Renal pelvis (tissue), 12 donors: ENCODE measurements at places on chromosomes 16 and 17.

GRCh38 chr17:61444831-61445230 lies 7.4 kb upstream of the TBX4 start:
- no peak for DNase-seq

- no peak for DNase-seq
These were observed 271.8 kb upstream of the ZFHX3 start for GRCh38 chr16:73319737-73320136.

DNA sequence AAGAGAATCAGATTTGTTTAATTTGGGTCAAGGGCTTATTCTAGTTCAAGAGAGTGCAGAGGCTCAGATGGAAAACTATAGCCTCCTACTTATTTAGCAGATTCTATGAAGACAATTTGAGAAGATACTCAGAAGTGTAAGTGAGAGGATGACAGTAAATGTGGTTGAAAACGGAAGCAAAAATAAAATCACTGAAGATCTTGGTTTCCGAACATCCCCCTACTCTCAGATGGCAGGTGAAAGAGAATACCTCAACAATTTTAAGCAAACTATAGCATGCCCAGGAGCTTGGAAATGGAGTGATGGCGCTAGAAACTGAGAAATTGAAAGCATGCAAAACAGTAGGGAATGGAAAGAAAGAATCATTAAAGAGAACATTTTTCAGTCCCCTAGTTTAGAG lies 705.5 kb upstream of the CDH8 start:
- DNase-seq: no peak

DNA sequence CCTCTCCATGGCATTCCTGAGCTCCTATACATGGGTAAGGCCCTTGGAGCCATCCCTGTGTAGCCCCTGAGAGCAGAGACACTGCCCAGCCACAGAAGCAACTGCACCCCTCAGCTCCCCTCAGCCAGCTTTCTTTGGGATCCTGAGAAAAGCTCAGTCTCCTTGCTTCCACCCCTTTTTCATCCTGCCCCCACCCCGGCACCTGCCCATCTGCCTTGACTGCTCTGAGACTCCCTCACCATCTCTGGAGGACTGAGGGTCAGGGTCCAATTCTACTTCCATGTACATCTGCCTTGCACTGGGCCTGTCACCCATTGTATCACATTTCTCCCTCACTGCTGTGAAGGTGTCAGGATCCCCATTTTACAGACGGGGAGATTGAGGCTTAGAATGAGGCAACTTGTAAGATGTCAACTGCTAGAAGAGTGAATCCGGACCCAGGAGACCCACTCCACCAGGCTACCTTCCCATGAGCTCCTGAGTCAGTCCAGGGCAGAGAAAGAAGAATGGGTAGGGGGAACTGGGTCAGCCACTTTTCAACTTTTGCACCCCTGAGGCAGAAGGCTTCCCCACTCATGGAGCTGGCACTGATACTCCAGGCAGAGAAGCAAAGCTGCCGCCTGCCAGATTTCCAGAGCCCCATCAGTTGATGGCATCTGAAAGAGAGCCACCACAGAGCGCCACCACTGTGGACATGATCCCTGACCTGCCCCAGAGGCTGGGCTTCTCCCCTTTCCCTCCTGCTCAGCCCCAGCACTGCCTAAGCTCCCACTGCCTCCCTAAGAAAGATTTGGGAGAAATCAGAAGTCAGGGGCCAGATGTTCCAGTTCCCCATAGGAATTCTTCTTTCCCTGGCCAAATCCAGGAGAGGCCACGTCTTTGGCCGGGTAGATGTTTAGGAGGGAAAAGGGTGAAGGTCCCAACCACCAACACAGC lies 135.4 kb downstream of the TMEM132E start:
- no peak for DNase-seq

DNA sequence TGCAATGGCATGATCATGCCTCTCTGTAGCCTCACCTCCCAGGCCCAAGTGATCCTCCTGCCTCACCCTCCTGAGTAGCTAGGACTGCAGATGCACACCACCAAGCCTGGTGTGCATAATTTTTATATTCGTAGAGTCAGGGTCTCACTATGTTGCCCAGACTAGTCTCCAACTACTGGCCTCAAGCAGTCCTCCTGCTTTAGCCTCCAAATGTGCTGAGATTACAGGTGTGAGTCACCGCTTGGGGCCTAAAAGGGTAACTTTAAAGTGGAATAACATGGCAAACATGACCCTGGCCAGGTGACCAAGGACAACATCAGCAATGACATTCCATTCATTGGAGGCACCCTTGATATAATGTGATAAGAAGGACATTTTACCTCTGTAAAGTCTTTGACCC lies 26.1 kb downstream of the HSBP1 start:
- DNase-seq: no peak

- DNase-seq: no peak
These were observed 89.9 kb downstream of the CYLD start for GRCh38 chr16:50831751-50832150.

DNA sequence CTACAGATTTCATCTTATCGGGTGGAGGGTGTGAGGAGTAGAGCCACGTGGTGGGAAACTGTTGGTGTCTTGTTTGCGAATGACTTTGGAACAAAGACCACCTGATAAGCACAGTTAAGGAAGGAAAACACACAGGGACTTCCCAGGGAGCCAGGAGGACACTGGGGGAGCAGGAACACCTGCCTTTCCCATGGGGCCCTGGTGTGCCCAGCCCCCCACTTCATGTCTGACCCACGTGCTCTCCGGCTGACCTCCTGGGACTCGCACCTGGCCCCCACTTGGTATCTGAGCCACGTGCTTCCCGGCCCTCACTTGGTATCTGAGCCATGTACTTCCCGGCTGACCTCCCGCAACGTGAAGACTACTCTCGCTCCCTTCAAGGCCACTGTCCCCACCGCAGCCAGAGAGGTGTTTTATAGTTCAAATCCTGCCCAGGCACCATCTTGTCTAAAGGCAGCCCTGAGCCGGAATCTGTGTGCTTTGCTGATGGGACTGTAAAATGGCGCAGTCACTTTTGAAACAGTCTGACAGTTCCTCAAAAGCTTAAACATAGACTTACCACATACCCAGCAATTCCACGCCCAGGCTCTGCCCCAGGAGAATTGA lies 5.4 kb upstream of the CSNK1D start:
- no peak for DNase-seq

GRCh38 chr17:45320931-45321461 lies 4.2 kb upstream of the MAP3K14 start:
- DNase-seq: peak; percentile 80

DNA sequence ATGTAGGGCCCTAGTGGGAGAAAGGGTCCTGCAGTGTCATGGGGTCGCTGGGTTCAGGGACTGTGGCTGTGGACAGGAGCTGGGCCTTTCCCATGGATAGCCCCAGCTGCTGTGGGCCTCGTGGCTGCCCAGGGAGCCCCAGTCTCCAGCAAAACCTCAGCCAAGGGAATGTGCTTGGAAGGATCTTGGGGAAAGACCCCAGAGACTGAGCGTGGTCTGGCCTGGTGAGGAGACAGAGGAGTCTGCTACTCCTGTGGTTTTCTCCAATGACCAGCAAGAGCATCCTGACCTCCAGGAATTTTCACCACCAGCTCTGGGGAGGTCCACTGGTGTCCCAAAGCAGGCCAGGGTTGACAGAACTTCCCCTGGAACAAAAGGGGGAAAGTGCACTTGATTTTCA lies 42.3 kb downstream of the RNF112 start:
- DNase-seq: no peak

GRCh38 chr16:35391328-35391727 lies 1931.9 kb downstream of the TP53TG3F start:
- no peak for DNase-seq

DNA sequence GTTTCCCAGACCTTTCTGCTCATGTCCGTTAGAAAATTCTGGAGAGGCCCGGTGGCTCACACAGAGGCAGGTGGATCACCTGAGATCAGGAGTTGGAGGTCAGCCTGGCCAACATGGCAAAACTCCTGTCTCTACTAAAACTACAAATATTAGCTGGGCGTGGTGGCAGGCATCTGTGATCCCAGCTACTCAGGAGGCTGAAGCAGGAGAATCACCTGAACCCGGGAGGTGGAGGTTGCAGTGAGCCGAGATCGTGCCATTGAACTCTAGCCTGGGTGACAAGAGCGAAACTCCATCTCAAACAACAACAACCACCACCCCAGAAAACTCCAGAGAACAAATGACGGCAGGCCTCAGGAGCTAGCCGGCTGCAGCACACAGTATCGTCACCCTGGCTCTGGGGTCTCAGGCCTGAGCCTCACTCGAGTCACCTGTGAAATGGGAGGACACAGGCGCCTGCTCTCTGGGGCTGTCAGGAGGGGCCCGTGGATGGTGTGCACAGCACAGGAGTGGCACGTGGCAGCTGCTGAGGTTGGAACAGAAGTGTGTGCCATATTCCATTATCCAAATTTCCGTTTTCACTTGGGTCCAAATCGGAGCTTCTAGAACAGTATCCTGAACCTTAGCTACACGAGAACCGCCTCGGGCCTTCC lies 3.3 kb upstream of the SLC38A8 start:
- no peak for DNase-seq

GRCh38 chr17:80996422-80997305 lies 5.0 kb downstream of the CHMP6 start:
- no peak for DNase-seq

DNA sequence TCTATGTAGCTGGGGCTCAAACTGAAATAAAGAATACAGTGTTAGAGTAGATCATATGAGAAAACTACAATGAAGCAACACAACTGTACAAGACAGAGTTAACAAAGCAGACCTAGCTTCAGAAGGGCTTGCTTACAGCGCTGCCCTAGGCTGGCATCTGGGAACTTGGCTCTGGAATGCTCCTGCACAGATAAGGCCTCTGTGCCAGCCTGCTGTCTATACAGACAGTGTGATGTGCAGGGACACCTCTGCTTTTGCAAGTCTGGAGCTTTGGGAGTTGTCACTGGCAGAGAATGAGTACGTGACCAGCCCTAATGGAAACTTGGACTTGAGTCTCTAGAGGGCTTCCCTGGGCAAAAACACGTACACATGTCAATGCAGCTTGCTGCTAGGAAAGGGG lies 32.1 kb upstream of the SLC38A8 start:
- no peak for DNase-seq

DNA sequence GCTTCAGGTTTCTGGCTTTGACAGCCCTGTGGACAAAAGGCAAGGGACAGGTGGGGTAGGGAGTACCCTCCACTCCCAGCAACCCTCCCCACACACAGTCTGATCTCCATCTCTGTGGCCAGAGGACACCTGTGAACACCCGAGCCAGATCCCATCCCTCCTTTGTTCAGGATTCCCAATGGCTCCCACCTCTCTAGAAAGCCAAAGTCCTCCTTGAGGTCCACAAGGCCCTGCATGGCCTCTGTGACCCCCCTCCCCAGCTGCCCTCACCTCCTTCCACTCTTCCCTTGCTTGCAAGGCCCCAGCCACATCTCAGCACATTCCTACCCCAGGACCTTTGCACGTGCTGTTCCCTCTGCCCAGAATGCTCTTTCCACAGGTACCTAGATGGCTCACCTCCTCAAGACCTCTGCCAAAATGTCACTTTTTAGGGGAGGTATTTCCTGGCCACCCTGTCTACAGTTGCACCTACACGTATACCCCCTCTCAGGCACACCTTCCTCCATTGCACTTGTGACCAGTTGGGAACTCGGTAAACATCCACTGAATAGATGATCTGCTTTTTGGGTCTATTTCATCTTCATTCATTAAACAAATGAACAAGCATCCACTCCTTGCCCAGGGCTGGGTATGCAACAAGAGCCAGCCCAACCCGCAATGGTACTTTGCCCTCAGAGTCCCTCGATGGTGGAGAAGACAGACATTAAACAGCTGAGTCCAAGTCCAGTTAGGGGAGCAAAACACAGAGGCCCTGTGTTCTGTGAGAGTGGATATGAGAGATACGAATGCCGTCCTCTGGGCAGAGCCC lies 107.0 kb downstream of the CRLF3 start:
- DNase-seq: no peak

DNA sequence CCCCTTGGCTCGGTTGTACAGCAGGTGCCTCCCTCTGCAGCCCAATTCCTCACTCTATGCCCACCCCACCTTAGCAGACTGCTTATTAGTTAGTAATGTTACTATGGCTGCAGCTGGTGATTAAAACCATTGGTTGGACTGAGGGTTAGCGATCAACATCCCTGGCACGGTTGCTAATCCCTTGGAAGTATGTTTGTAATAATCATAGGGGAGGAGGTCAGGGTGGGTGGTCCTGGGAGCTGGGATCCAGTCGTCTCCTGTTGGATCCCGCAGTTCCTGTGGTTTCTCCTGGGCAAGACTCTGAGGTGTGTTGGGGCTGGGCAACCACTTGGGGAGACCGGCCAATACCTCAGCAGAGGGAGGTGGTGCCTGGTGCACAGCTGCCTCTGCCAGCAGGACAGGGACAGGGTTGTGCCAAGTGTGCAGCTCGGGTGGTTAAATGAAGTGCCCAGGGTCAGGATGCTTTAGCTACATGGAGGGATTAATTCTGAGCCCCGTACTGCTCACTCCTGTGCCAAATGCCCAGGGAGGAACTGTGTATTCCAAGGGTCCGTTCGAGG lies 38.0 kb downstream of the FZD2 start:
- no peak for DNase-seq

DNA sequence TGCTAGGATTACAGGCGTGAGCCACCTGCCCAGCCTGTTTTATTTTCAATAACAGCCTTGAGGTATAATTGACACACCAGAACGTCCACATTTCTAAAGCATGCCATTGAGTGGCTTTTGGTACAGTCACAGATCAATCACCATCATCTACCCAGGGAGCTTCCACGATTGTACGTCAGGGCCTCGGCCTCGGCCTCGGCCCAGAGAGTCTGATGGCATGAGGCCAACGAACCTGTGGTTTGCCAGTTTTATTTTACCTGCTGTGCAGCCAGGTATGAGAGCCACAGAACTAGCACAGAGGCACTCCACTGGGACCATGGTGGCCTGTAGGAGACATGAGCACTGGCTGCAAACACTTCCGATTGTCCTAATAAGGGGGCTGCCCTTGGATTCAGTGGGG lies 8.3 kb downstream of the UBALD1 start:
- no peak for DNase-seq

DNA sequence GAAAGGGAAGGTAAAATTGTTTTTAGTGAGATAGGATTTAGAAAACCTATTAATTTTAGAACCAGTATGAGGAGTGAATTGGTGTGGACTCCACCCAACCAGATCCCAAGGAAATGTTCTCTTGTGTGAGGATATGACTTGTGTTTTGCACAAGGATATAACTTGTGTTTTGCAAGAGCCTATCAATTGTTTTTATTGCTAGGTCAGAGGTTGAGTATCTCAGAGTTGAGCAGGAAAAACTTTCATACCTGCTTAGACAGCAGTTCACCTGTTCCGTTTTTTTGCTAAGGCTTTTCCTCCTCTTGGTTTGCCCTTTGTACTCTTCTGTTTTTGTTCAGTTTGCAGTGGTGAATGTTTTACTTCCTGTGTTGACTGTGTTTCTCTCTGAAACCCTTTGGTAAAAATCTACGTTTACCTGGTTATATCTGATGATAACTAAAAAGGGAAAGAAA lies 5.1 kb downstream of the NBR1 start:
- no peak for DNase-seq

- DNase-seq: no peak
These were observed 18.0 kb downstream of the WDR45B start for GRCh38 chr17:82630212-82630611.

- DNase-seq: no peak
These were observed 6.9 kb downstream of the ERCC4 start for GRCh38 chr16:13926891-13927290.

- no peak for DNase-seq
These were observed 142.5 kb downstream of the CMIP start for GRCh38 chr16:81586977-81587625.

- peak; percentile 34 for DNase-seq
These were observed 431 bp downstream of the DYNC1LI2 start for GRCh38 chr16:66751053-66751302.
